ENCODE measurements at places on chromosomes 11 and 22.

GRCh38 chr11:80297858-80298632 is 857.2 kb upstream of the TENM4 start:
- no peak for DNase-seq

DNA sequence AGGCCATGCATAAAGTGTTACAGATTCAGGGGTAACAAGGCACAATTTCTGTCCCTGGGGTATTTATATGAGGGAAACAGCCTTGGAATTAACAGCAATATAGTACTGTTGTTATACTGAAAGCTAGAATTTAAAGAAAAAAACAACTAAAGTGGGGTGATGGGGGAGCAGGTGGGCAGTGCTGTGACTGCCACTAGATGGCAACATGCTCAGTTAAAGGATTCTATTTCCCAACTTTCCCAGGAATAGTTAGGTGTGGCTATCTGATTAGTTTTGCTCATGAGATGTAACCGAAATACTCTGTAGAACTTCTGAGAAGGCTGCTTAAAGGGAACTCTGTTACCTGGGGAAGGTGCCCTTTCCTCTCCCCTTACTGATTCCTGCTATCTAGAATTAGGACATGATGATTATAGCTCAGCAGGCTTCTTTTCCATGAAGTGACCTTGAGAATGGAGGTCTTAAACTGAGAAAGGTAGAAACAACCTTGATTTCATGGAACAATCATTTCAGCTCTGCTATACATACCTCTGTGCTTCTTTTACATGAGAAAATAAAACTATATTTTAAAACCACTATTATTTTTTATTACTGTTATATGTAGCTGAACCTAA is 102.6 kb downstream of the RELT start:
- DNase-seq = peak; percentile 5

GRCh38 chr22:44026630-44027511 is 2.8 kb downstream of the PARVB start:
- no peak for DNase-seq

- no peak for DNase-seq
Measured at GRCh38 chr11:29750392-29750791, 266.4 kb downstream of the KCNA4 start.

DNA sequence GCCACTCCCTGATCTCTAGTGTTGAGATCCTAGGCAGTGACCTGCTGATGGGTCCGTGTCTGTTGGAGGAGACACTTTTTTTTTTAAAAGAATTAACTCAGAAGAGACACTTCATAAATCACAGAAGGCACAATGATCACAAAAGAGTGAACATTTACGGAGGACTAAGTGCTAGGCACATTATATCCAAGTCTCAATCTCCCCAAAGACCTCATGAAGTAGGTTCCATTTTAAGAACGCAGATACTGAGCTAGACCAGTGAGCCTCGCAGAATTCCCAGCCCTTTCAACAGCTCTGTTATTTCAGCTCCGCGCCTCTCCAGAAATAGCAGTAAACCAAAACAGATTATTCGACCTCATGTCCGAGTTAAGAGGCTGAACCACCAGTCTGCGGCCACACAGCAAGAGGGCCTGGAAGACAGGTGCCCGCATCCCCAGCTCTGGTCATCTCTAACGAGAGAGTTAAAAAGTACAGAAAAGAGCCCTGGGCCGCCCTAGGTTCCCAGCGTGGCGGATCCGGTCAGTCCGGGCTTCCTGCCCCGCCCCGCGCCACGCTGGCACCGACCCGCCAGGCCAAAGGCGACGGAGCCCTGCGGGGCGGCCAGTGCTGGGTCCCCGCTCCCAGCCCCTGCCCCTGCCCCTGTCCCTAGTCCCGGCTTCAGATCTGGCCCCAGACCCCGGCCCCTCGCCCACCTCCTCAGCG is 612 bp downstream of the XBP1 start:
- DNase-seq = no peak

DNA sequence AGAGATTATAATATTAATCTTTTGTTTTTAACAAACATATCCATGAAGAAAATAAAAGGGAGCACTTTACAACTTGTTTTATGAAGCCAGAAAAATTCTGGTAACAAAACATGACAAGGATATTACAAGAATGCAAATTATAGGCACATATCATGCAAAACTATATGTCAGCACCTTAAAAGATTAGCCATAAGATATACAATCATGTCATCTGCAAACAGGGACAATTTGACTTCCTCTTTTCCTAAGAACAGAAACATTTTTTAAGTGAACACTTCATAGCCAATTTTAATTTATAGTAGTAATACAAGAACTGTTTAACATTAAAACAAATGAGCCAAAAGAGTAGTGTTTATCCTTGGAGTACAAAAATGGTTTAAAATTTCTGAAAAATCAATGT is 916.5 kb upstream of the CNTN5 start:
- DNase-seq = no peak

DNA sequence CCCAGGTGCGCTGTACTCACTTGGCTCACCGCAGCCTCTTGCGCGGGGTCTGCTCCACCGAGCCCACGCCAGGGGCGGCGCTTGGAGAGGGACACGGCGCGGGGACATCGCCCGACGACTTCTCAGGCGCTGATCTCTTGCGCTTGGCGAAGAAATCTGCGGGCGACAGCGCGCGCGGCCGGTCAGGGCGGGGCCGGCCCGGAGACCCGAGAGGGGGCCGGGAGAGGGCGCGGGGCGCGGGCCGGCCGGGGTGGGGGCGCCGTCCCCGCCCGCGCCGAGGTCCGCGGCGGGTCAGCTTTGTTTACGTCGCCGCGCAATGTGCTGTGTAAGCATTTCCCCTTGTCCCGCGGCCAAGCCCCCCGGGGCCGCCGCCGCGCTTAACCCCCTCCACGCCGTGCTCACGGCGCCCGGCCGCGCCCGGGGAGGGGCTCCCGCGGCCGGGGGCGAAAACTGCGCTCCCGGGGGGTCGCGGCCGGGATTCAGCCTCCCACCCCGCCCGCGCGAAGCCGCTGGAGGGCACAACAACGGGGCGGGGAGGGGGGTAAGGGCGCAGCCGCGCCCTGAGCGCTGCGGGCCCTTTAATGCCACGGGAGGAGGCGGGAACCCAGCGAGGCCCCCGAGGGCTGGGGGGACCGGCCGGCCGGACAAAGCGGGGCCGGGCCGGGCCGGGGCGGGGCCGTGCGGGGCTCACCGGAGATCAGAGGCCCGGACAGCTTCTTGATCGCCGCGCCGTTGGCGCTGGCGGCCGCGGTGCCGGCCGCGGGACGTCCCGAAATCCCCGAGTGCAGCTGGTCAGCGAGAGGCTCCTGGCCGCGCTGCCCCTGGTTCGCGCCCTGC is 1.4 kb downstream of the CDKN1C start:
- DNase-seq = peak; percentile 13

DNA sequence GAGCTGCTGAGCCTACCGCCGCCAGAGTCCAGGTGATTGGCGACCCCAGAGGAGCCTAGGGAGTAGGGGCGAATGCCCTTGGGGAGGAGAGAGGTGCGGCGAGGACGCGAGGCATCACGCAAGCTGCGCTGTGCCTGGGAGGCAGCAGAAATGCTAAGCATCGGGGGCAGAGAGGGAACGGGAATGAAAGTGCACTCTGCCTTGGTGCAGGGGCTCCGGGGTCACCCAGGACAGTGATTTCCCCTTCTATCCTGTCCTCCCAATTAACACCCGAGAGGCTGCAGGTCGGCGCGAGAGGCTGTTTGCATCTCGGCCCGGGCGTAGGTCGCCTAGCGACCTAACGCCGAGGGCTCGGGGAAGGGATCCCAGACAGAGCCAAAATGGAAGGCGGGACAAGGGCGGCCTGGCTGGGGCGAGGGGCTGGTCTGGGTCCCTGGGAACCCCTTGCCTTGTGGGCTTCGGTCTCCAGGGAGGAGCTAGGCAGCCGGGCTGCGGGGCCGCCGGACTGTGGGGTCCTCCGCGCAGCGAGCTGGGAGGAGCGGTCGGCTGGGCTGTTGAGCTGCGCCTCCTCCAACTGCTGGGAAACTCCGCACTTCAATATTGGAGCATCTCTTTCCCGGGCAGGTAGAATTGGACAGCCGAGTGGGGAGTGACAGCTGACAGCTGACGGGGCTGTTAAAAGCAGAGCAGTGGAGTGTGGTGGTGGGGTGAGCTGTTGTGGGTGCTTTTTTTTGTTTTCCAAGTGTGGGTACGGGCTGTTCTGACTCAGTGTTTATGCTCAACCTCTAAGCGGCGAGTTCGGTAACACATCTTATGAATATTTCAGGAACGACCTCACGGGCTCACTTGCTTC is 657 bp downstream of the ELMOD1 start:
- DNase-seq = peak; percentile 37

- DNase-seq = no peak
Measured at GRCh38 chr11:65330544-65330943, 3.1 kb upstream of the DPF2 start.

DNA sequence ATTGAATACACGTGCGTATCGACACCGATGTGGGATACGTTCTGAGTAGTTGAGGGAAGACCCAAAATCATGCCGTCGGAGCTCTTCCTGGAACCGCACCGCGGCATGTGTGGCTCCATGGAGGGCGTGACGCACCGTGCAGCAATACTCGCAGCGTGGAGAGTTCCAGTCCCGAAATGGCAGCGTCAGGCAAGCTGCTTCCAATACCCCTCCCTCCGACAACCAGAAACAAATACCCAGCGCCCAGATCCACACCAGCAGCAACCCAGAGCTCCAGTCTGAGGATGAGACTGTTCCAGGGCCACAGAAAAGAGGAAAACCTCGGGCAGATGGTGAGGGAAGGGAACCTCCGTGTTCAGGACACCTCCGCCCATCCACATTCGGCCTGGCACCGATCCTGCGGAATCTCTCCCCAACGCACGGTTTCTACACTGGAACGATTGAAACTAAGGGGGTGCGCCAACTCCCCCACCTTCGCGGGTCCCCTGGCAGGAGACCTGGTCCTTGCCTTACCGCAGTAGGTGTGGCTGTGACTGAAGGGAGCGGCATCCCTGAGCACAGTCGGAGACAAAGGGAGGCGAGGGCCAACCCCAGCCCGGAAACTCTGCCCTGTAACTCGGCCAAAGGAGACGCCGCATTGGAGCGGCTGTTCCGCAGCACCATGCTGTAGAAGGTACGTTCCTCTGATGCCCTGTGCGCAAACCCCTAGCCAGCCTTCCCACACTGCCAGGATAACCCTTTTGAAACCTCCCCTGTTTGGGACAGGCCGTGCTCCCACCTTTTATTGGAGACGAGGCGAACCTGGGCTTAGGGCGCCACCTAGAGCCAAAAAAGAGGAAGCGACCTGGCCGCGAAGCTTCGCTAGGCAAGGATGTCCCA is 28.2 kb downstream of the DBX1 start:
- DNase-seq = no peak

Measured in NCI-H1105 (cell line).